Neural progenitor cell (in vitro differentiated cells): ENCODE measurements at places on chromosomes 3 and 15.
A peak's percentile ranks its signal among the peaks of the same experiment; 100 is the strongest.

DNA sequence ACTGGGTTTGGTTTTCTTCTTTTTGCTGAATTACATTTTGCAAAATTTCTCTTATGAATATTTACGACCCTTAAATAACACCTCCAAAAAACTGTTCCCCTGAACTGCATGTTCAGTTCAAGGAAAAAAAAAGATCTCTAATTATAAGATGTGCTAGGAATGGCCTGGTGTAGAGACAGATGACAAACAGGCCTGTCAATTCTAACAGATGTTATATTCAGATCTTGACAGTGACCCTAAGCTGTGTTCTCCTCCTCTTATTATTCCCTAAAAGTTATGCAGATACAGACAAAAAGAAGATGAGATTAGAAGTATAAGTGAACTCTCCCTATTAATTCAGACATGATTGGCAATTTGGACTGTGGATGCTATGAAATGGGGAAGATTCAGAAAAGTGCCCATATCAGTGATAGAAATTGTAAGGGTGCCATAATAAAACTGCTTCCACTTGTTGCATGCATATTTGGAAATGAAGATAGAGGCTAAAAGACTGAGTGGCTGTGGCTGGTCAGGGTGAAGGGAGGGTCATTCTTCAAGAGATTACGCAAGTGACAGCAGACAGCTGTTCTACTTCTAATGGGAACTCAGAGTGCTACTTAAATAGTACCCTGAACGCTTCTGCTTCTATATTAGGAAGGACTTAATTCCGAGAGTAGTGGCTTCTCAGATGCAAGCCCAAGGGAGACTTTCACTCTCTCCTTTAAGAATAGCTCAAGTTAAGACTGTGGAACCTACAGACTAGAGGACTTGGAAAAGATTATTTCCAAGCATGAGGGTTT, 75.5 kb downstream of the ADAMTS9 start:
- DNase-seq: no peak

DNA sequence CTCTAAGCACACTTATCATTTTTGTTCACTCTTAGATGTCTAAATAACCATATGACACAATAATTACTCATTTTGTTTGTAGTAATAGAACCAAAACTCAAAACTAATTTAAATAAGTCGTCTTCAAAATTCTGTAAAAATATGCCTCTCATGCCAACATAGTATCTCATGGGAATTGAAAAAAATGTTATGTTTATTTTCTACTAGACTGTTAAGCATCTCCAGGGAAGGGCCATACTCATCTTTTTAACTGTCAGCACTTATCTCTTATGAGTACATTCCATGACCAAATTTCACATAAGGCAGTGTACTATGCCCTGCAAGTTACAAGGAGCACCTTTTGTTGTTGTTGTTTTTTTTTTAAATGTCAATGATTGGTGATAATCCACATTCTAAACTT, 18.3 kb upstream of the USF3 start:
- no peak for DNase-seq

GRCh38 chr3:133855002-133855370, 40.7 kb downstream of the RAB6B start:
- DNase-seq: no peak

GRCh38 chr15:97234851-97235610, 725.5 kb upstream of the ARRDC4 start:
- DNase-seq: peak; percentile 78

DNA sequence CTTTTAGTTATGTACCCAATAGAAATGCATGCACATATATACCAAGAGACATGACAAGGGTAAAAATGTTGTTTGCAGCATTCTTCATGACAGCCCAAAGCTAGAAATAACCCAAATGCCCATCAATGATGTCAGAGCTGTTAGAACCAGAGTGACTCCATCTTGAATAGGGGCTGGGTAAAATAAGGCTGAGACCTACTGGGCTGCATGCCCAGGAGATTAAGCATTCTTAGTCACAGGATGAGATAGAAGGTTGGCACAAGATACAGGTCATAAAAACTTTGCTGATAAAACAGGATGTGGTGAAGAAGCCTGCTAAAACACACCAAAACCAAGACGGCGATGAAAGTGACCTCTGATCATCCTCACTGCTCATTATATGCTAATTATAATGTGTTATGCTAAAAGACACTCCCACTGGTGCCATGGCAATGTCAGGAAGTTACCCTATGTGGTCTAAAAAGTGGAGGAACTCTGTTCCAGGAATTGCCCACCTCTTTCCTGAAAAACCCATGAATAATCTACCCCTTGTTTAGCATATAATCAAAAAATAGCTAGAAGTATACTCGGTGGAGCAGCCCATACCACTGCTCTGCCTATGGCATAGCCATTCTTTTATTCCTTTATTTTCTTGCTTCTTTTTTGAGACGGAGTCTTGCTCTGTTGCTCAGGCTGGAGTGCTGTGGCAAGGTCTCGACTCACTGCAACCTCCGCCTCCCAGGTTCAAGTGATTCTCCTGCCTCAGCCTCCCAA, 32.9 kb downstream of the ZBTB11 start:
- DNase-seq: no peak

GRCh38 chr3:188338086-188338485, 184.1 kb downstream of the LPP start:
- DNase-seq: no peak

DNA sequence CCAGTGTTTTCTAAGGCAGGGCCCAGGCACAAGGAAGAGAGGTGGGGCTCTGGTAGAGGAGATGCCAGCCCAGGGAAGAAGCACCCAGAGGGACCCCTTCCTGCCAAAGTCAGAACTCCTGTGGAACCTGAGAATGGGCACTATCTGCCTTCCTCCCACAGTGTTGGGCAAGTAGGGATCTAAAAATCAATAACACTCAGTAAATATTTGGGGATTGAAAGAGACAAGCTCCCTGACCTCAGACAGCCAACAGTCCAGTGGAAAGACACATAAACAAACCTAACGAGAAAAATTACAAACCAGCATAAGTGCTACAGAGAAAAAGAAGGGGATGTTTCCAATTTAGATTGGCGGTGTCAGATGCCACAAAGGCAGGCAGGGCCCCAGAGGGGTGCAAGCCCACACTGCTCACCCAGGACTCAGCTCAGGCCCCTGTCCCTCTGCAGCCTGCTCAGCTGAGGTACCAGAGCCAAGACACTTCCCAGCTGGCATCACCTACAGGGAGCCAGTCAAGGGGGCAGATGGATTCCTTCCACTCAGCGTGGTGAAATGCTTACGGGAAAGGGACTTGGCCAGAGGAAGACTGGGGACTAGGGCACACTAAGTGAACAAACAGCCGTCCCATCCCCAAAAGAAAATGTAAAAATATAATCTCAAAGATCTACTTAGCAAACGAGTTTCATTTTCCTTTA, 15.9 kb downstream of the ADCY5 start:
- DNase-seq: no peak
